Head of caudate nucleus (tissue), 42 donors: ENCODE measurements at places on chromosomes 1 and 21.
A peak's percentile ranks its signal among the peaks of the same experiment; 100 is the strongest.

GRCh38 chr1:195721210-195721971 is 886.8 kb downstream of the KCNT2 start:
- DNase-seq = no peak

DNA sequence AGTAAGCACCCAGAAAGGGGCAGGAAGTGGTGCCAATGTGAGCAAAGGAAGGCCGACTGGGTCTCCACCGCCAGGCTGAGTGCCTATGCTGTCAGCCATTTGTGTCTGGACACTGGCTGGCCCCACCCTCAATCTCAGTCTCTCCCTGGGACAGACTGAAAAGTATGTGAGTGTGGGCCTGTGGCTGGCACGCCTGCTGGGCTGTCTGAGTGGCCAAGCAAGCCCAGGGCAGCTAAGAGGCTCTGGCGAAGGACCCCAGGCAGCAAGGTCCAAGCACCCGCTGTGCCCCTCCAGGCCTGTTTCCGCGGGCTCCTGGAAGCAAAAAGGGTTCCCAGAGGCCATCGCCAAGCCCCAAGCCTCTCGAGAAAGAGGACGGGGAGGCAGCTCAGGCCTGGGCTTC is 93.3 kb upstream of the VAMP3 start:
- DNase-seq = no peak

DNA sequence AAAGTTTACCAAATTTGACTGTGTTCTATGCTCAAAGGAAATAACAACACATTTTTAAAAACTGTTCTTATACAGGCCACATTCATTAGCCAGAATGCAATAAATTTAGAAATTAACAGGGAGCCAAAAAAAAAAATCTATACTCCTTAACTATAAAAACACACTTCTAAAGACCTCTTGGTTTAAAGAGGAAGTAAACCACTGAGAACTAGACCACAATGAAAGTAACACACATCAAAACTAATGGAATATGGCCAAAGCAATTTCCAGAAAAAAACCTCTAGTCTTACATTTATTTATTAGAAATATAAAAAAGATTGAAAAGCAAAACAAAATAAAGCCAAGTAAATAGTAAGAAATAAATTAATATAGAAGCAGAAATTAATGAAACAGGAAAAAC is 48.9 kb upstream of the GADD45A start:
- DNase-seq = no peak

- DNase-seq = no peak
Observed at GRCh38 chr1:207818971-207819451, 67.2 kb downstream of the CD46 start.

DNA sequence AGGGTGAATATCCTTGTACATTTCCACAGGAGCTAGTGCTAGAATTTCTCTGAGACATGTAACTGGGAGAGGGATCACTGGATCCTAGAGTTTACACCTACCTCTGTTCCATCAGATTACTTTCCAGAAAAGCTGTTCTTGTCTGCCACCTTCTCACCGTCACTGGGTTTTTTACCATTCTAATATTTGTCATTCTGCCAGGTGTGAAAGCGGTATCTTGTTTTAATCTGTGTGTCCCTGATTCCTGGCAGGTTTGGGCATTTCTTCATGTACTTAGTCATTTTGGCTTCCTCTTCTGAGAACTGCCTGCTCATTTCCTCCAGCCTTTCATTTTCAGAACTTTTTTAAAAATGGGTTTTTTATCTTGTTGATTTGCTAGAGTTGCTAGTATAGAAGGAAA is 5.1 kb downstream of the PMF1 start:
- DNase-seq = no peak

DNA sequence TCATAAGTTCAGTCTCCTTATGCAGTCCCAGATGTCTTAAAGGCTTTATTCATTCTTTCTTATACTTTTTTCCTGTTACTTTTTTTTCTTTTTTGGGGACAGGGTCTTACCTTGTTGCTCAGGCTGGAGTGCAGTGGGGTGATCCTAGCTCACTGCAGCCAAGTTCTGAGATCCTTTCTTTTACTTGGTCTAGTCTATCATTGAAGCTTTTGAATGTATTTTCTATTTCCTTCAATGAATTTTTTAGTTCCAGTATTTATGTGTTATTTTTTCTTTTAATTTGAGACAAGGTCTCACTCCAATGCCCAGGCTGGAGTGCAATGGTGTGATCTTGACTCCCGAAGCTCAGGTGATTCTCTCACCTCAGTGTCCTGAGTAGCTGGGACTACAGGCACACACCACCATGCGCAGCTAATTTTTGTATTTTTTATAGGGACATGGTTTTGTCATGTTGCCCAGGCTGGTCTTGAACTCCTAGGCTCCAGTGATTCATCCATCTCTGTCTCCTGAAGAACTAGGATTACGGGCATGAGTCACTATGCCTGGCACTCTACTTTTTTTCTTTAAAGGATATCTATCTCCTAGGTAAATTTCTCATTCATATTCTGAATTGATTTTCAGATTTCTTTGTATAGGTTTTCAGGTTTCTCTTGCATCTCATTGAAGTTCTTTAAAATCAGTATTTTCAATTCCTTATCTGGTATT is 26.1 kb upstream of the GTF2B start:
- no peak for DNase-seq

GRCh38 chr1:9753121-9753531 is 70.6 kb downstream of the CLSTN1 start:
- no peak for DNase-seq

- no peak for DNase-seq
Observed at GRCh38 chr1:35884934-35885333, 1.9 kb downstream of the AGO1 start.

DNA sequence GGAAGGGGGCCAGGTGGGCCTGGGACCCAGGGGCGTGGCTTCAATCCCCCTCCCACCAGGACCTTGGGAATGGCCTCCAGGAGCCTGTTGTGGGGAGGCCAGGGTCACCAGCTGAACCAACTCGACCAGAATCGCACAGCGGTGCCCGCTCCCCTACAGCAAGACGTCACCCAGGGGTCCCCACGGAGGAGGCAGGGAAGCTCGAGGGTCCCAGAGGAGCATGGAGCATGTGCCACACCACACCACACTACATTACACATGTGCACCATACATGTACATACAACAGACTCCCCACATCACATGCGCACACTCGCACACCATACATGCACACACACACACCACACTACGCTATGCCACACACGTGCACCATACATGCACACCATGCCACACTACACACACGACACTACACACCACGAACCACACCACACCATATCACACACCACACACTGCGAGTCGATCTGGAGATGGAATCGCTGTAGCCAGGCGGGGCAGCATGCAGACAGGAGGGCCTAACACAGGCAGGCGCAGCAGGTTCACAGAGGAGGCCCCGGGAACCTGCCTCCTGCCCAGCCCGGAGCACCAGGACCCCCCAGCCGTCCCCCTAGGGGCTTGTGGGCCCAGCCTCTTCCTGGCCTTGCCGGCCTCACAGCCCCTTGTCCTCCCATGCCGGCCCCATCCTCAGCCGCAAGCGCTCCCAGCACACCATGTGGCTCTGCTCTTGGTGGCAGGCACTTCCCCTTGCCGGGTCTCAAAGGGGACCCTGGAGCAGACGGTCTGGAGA is 596 bp downstream of the ITGB2 start:
- no peak for DNase-seq

GRCh38 chr1:218361298-218362065 is 16.3 kb downstream of the TGFB2 start:
- no peak for DNase-seq

DNA sequence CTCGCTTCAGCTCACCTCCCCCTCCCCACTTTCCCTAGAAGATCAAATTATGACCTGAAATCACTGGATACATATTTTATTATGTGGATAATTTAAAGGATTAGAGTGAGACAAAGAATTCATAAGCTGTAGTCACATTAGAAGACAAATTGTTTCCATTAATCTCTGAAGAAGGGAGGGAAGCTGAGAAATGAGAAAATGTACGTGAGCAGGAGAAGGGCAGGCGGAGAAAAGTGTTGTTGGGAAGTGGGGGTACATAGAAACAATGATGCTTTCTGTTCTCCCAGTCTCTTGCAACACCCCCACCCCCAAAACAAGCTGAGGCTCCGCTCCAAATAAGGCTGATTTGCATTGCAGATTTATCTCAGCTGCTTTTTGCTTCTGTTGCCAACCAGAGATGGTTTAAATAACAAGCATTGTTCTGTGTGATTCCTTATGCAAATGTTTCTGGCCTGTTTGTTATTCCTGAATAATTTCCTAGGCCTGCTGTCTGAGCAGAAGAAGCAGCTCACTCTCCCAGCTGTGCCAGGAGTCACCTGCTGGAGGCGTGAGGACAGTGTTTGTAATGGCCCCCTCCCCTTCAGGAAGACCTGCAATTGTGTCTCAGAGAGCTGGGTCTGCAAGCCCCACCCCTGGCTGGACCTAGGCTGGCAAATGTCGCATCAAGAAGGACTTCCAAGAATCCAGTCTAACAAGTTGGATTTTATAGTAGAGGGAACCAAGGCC is 121.8 kb upstream of the TNR start:
- DNase-seq = peak; percentile 69

- DNase-seq = no peak
Observed at GRCh38 chr1:94104127-94104684, 16.7 kb downstream of the ABCA4 start.

GRCh38 chr21:27817902-27818623 is 851.2 kb upstream of the ADAMTS5 start:
- DNase-seq = no peak

GRCh38 chr1:117656202-117656641 is 50.4 kb downstream of the TENT5C start:
- DNase-seq = no peak

DNA sequence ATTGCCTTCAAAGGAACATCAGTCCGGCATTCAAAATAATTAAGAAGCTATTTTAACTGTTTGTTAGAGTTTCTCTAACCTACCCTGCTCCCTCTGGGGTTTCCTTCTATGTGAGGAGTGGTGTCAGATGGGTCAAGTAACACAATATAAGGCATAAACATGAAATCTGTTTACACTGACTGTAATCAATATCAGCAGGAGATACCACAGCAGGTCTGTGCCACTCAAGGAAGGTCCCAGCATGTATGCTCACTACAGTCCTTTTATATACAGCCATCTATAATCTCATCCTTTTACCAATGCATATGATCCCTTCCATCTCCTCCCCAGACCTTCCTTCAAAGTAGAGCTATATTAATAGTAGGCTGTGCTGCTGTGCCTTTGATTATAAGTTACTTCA is 25.4 kb downstream of the EEIG2 start:
- DNase-seq = no peak

DNA sequence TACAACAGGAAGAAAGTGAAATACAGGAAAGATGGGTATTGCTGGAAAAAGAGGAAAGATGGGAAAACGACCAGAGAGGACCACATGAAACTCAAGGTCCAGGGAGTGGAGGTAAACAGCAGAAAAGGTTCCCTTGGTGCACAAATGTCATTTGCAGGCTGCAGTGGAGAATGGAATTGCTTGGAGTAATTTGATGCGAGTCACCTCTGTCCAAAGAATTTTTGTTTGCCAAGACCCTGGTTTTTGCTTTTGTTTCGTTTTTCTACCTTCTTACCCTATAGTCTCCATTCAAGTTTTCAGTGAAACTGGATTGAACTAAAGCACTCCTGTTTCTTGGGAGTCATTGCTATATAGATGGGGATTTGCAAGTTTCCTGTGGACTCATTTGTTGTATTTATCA is 464.3 kb downstream of the CAMTA1 start:
- no peak for DNase-seq

- no peak for DNase-seq
Observed at GRCh38 chr1:233998891-233999290, 94.4 kb downstream of the SLC35F3 start.

DNA sequence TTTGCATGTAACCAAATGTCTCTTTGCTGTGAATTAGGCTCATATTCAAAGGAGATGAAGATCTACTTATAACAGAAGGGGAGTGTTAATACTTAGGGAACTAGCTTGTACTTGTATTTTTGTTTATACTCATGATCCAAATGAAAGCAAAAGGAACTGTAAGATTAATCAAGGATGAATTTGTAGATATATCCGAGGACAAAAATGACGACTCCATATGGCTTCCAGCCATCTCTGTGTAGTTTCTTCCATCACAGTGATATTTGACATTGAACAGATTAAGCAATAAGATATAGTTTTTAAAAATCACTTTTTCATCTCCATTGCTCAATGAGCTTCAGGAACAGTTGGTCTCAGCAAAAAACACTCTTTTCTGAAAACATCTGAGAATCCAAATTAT is 257.4 kb upstream of the CAMK1G start:
- DNase-seq = no peak

DNA sequence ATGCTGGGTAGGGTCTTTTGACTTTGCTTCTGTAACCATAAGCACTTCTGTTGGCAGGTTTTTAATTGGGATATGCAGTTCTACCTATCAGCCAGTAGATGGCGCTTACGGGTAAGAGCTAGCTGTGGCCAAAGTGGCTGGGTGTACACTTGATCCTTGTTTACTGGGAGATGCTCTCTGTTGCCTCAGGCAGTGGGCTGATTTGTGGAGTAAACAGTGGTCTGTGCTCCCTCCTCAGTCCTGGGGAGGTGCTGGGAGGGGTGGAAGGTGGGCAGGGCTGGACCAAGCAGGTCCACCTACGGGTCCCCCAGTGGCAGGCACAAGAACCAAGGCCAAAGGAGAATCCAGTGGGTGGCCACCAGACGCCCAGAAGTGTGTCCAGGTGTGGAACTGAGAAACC is 43.4 kb downstream of the RALGPS2 start:
- no peak for DNase-seq

DNA sequence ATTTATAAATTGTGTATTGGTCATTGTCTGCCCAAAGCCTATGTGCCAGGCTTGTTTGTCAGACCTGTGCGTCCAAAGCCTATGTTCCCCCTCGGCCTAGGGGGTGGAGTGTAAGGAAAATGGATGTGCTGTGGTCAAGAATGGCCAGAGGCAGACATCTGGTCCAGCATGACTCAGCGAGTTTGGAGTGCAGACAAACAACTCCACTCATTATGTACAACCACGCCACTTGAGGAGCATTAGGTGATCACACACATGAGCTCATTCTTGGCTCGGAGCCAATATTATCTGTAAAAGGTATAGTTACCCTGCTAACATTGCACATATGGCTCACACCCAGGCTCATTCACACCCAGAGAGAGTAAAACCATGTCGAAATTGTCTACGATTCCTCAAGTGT is 1047.6 kb upstream of the ADGRL4 start:
- DNase-seq = no peak

DNA sequence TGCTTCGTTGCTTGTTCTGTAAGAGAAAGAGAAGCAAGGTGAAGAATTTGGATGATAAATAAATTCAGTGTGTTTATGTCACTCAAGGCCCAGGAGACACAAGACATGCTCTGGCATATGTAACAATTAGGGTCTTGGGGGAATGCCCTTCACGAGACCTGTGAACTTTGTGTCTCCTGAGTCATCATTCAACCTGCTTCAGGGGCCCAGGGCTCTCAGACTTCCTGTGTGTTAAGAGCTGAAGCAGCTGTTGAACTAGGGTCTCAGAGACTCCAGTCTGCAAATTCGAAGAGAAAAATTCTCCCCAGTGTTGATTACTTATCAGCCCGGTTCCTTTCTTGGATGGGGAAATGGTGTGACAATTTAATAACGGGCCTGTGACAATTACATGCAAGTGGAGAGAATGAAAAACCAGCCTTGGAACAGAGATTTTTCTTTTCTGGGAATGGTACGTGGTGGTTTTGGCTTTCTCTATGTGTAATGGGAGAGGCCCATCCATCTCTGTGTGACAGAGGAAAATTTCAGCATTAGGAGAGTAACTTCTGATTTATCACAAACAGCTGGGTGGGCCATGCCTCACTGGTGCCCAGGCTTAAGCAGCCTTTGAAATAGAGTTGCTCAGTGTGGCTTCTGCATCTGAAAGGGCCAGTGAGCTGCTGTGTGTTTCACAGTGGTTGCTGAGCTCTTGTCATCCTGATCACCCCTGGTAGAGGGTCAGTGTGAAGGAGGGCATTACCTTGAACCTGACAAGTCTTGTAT is 22.4 kb downstream of the HUNK start:
- DNase-seq = no peak
